ENCODE measurements at places on chromosomes 12 and 14.

GRCh38 chr12:96117460-96117859 is 76.7 kb upstream of the ELK3 start:
- DNase-seq = no peak

GRCh38 chr12:1740161-1740948 is 49.5 kb downstream of the ADIPOR2 start:
- no peak for DNase-seq

DNA sequence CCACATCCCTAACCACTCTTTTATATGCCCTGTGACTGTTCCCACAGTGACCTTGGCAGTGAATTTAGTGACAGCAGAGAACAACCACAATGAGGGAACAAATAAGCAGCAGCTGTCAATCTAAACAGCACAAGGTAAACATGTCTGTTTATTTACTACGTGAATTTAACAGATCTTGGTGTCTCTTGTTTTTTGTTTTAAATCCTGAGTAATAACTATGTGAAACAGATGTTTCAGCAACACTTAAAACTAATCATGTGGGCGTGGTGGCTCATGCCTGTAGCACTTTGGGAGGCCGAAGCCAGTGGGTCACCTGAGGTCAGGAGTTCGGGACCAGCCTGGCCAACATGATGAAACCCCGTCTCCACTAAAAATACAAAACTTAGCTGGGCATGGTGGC is 17.0 kb upstream of the CFAP54 start:
- no peak for DNase-seq

- no peak for DNase-seq
Observed at GRCh38 chr12:103278329-103278728, 217.4 kb downstream of the C12orf42 start.

DNA sequence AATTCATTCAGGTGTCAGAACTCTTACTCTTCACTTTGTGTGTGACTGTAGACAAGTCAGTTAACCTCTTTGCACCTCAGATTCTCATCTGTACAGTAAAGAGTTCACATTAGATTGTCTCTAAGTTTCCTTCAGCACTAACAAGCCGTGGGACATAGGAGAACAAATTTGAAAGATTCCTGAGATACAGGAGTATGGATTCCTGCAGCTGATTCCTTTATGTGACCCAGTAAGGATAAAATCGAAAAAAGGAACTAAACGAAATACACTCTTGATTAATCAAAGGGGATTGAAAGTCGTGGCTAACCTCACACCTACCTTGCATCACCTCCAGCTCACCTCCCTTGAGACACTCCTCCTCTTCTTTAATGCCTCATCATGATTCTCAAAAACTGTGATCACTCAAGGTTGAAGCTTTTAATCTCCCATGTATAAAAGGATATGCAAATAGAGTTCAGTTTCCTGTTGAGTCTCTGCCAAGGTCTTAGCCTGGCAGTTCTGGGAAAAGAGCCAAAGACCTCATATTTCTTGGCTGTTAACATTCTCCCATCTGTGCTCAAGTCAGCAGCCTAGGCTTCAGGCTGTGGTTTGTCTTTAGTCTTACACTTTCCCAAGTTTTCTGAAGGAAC is 156.6 kb downstream of the DAD1 start:
- no peak for DNase-seq

- no peak for DNase-seq
Observed at GRCh38 chr14:68439676-68440075, 353.2 kb downstream of the ZFP36L1 start.
